ENCODE measurements at places on chromosomes 11 and 22.

GRCh38 chr11:67469508-67469811, 409 bp upstream of the TMEM134 start:
- H3K4me1 ChIP-seq = peaks cover 4% of the 10 kb centered on the region
- H3K36me3 ChIP-seq = no peaks in the 10 kb centered on the region
- DNase-seq = no peak
- peak overlapping the region; percentile 94 for H3K27ac ChIP-seq

- H3K4me1 ChIP-seq = no peaks in the 10 kb centered on the region
- no peak overlapping the region for H3K4me3 ChIP-seq
- no peaks in the 10 kb centered on the region for H3K36me3 ChIP-seq
- DNase-seq = no peak
Measured at GRCh38 chr11:5486421-5486820, 2.1 kb upstream of the OR52D1 start.

DNA sequence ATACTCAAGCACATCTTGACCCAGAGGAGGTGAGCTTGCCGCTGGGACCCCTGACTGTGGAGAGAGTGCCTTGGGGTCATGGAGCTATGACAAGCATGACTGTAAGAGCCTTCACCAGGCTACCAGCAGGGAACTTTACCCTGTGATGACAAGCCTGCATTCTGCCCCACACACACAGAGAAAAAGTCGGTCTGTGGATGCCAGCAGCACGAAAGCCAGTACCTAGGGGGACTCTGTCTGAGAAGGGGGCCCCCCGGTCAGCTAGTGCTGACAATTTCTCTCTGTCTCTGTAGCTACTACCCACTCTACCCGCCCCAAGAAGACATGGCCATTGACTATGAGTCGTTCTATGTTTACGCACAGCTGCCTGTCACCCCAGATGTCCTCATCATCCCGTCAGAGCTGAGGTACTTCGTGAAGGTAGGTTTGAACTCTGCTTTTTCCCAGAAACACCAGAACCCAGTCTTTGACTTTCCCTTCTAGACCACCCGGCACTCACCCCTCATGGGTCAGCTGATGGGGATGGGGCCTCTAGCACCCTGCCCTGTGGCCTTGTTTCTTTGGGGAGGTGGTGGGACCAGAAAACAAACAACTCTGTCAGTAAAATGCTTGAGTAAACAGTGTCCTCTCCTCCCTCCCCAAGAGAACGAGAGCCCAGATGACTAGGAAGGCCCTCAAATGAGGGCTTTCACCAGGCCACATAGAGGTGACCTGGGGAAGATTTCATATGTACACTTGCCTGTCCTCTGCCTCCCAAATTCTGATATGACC, 18.9 kb upstream of the CDC42EP2 start:
- H3K27ac ChIP-seq = peak overlapping the region; percentile 36
- H3K36me3 ChIP-seq = no peaks in the 10 kb centered on the region
- no peaks in the 10 kb centered on the region for H3K27me3 ChIP-seq
- H3K4me1 ChIP-seq = peaks cover 2% of the 10 kb centered on the region

DNA sequence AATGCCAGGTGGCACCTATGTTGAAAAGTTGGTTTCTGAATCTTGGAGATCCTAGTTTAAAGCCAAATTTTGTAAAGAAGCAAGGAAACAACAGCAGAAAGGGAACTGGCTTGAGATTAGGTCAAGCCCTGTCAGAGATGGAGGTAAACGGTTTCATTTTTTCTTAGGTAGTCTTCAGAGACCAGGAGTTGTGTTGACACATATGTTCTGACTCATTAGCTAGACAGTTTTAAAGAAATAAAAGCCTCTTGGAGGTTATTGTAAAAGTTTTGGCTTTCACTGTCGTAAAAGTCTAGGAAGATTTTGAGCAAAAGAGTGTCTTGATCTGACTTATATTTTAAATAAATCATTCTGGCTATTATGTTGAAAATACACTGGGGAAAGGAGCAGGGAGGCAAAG, 151.5 kb upstream of the CTSC start:
- H3K4me1 ChIP-seq = no peaks in the 10 kb centered on the region
- no peaks in the 10 kb centered on the region for H3K27me3 ChIP-seq
- H3K36me3 ChIP-seq = no peaks in the 10 kb centered on the region
- H3K27ac ChIP-seq = no peak overlapping the region
- DNase-seq = no peak

DNA sequence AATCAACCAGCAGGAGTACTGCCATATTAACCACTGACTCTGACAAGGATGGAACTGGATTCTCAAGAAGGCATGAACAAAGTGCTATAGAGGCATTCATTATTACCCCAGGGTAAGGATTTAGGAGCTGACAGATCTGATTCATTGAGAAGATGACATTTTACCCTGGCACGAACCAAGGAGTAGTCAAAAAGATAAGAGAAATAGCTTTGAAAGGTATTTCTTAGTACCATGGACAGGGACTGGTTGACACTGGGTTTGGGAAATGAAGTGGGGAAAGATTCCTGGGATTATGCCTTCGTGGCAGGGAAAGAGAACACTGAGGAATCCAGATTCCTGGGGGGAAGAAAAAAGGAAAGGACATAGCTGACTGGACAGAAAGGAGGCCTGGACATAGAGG, 5.1 kb upstream of the SAAL1 start:
- H3K27ac ChIP-seq = no peak overlapping the region
- no peak overlapping the region for H3K4me3 ChIP-seq
- no peaks in the 10 kb centered on the region for H3K36me3 ChIP-seq

- H3K27me3 ChIP-seq = no peaks in the 10 kb centered on the region
- H3K4me1 ChIP-seq = no peaks in the 10 kb centered on the region
- no peaks in the 10 kb centered on the region for H3K36me3 ChIP-seq
- no peak overlapping the region for H3K4me3 ChIP-seq
- H3K27ac ChIP-seq = no peak overlapping the region
Measured at GRCh38 chr11:109819410-109819809, 273.8 kb upstream of the ZC3H12C start.

DNA sequence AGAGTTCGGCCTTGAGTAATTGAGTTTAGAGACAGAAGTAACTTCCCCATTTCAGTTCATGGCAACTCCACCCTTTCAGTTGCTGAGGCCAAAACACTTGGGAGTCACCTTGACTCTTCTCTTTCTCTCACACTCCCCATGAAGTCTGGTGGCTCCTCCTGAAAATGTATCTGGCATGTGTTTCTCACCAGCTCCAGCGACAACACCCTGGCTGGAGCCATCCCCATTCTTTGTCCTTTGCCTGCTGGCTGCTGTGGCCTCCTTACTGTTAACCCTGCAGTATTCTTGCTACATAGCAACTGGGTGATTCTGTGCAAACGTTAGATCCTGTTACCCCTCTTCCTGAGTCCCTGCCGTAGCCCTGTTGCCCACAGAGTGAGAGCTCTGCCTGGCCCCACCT, 23.8 kb downstream of the SLC6A5 start:
- no peak for DNase-seq
- peaks cover 3% of the 10 kb centered on the region for H3K27me3 ChIP-seq
- H3K4me3 ChIP-seq = no peak overlapping the region
- H3K36me3 ChIP-seq = no peaks in the 10 kb centered on the region
- no peak overlapping the region for H3K27ac ChIP-seq

DNA sequence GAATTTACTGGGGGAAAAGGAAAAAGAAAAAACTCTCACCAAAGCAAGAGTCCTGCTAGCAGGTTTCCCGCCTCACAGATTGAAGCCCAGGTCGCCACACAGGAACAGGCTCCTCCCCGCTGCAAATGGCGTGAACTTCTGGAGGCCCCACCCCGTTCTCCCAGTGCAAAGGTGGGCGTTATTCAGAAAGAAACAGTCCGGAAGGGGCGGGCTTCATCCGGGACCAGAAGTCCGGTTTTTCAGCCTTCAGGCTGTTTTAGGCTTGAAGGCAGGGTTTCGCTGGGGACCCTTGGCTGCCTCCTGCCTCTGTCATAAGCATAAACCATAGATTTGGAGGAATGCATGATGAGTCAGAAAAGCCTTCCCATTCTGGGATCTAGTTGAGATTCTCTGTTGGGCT, 148.3 kb upstream of the POU2AF2 start:
- no peaks in the 10 kb centered on the region for H3K27me3 ChIP-seq
- no peaks in the 10 kb centered on the region for H3K4me1 ChIP-seq
- no peak overlapping the region for H3K27ac ChIP-seq
- H3K36me3 ChIP-seq = no peaks in the 10 kb centered on the region

DNA sequence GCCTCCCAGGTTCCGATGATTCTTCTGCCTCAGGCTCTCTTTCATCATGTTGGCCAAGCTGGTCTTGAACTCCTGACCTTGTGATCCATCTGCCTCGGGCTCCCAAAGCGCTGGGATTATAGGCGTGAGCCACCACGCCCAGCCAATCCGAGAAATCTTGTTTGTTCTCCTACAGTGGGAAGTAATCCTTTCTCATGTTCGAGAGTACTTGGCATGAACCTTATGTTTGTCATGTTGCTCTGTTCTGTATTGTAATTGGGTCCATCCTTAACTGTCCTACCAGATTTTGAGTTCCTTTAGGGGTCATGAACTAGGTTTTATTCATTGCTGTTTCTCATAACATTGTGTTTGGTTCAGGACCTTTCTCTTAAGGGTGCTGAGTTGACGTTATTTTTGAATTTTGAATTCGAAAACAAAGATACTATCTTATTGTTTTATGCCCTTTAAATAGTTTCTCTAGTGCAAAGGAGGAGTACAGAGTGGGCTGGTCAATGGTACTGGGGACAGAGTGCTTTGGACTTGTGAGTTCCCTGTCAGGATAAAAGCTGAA, 113.4 kb upstream of the RRM1 start:
- H3K4me1 ChIP-seq = peaks cover 5% of the 10 kb centered on the region
- H3K27me3 ChIP-seq = no peaks in the 10 kb centered on the region
- no peak overlapping the region for H3K4me3 ChIP-seq
- DNase-seq = no peak

Measured in lung (tissue), 17 donors.